ENCODE measurements at places on chromosomes 16 and 17.

- DNase-seq: no peak
These were observed 32.1 kb downstream of the GINS2 start for GRCh38 chr16:85656351-85657266.

DNA sequence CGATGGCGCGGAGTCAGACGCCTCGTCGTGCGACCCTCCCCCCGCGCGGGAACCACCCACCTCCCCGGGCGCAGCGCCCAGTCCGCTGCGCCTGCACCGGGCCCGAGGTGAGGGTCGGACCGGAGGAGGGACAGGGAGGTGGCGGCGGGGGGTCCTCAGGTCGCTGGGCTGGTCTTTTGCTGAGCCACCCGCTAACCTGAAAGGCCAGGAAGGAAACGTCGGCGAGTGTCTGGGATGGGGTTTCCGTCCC lies 4.9 kb downstream of the TBX2 start:
- DNase-seq: peak; percentile 72

GRCh38 chr16:68402748-68403040 lies 45.6 kb downstream of the SMPD3 start:
- no peak for DNase-seq

DNA sequence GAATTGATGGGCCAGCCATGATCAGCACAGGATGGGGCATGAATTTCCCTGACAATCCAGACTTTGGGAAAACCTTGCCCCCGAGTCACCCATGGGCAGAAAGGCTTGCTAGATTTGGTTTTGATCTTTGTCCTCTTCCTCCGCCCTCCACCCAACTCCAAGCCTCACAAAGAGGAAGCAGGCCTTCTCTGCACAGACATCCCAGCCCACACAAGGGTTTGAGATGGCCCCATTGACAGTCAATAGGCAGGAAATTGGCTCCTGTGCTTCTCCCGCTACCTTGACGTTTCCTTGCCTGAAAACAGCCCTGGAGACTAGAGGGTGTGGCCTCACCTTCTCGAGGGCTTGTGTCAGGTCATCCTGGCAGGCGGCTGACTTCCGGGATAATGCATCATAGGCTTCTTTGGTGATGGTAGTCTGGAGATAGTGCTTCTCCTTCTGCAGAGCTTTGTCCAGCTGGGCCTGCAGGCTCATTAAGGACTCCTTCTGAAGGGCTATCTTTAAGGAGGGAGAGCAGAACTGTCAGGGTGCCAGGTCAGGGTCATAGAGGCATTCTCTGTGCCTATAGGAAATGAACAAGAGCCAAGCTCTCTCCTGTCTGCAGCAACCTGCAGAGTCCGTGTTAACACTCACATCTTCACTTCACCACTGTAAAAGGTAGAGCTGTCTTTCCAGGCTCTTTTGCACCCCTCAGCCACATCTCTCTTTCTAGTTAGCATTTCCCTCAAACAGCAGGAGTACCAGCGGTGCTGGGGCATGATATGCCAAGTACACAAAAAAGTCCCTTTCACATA lies 32.2 kb downstream of the DHX38 start:
- DNase-seq: no peak

- DNase-seq: no peak
These were observed 205.8 kb downstream of the CDH11 start for GRCh38 chr16:64916051-64916450.

DNA sequence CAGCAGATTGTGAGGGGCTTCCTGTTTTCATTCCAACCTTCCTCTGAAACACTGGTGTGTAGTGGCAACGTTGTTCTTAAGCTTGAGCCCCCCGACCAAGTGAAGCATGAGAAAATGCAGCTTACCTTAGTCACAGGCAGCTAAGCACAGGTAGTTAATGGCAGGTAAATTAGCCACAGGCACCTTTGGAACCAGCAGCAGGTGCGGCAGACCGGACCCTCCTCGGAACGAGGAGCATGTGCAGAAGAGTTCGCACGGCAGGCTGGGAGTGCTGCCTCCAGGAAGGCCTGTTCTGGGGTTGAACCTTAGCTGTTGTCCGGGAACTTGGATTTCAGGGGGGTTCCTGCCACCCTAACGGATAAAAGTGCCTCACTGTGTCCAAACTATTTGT lies 7.2 kb upstream of the IRF8 start:
- peak; percentile 66 for DNase-seq

- DNase-seq: no peak
These were observed 20.5 kb downstream of the ATPAF2 start for GRCh38 chr17:18018411-18018921.

- DNase-seq: no peak
These were observed 1.2 kb downstream of the IRF8 start for GRCh38 chr16:85900027-85900792.

- DNase-seq: peak; percentile 58
These were observed 24.2 kb downstream of the MPG start for GRCh38 chr16:102060-102855.

DNA sequence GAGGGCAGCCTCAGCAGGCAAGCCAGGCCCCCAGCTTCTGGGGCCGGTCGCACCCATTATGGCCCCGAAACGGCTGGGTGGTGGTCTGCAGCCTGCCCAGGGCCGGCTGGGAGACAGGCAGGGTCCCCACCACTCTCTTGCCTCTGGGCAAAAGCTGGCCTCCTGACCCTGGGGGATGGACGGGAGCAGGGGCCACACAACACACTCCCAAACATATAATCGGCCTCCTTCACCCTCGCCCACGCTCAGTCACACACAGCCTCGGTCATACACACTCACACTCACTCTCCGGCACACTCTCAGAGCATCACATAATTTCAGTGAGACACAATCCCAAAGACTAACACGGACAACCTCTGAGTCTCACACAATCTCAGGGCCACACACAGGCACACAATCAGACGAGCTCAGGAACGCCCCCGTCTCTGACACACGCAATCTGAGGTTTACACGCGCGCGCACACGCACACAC lies 589 bp downstream of the PEMT start:
- DNase-seq: peak; percentile 72

GRCh38 chr17:72407336-72407909 lies 286.6 kb downstream of the SOX9 start:
- DNase-seq: peak; percentile 91

DNA sequence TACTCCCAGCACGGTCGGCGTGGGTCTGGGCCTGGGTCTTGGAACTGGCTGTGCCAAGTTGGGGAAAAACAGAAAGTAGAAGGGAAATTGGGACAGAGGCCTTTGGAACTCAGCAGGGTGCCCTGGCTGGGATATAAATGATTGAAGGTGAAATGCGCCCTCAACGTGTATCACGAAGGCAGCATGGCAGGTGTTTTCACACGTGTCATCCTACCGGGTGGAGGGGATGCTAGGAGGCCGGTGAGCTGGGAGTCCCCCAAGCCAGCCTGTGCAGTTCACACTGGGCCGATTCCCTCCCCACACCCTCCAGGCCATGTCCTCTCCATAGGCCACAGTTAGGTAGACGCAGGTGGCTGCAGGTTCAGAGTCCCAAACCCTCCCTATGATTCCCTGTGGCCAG lies 6.0 kb downstream of the TNFAIP1 start:
- no peak for DNase-seq

- DNase-seq: peak; percentile 81
These were observed 5.4 kb downstream of the NAT9 start for GRCh38 chr17:74770498-74771318.

- no peak for DNase-seq
These were observed 96.9 kb upstream of the ZNF750 start for GRCh38 chr17:82936768-82937171.
